CD8-positive, alpha-beta memory T cell (primary cell): ENCODE measurements at places on chromosomes 12 and 14. TPM values are rescaled to one million over a fixed set of nuclear protein-coding genes. Genes with fewer than 3 reads are reported as not detected.

- no peak overlapping the region for H3K27ac ChIP-seq
- H3K36me3 ChIP-seq: peaks cover 61% of the 10 kb centered on the region
- H3K27me3 ChIP-seq: no peaks in the 10 kb centered on the region
Measured at GRCh38 chr12:67306712-67307111, 37.6 kb downstream of the CAND1 start.

DNA sequence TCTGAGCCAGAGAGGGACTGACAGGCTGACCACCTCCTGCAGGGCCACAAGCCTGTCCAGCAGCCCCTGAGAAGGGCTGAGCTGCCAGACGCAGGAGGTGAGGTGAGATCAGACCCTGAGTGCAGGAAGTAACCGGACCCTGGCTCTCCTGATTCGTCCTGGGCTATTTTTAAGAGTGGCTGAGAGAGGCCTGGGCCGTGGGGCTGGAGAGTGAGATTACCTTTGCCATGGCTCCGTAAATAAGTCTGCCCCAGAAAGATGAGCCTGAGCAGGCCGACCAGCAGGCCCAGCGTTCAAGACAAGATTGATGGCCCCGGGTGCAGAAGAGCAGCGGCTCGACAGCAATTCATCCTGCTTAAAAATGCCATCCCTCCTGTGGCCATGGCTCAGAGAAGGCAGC is 54.2 kb downstream of the SPTB start:
- no peak overlapping the region for H3K27ac ChIP-seq
- H3K4me1 ChIP-seq: peaks cover 7% of the 10 kb centered on the region
- DNase-seq: no peak
- no peak overlapping the region for H3K4me3 ChIP-seq

DNA sequence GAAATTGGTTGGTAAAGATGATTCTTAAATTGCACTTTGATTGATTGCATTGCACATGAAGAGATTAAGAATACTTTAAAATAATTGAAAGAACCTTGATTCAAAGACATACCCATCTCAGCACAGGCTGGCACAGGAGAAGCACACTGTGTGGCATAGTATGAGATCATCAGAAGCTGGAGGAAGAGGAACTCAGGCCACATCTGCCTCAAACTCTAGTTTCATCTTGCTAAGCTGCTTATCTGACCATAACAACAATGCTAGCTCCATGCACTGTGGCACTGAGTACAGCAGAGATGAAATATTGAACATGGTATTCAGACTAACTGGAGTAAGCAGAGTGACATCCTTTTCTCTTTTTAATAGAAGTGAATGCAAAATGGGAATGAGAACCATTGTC is 99.1 kb downstream of the TBC1D30 start:
- H3K4me1 ChIP-seq: no peaks in the 10 kb centered on the region
- DNase-seq: no peak
- no peaks in the 10 kb centered on the region for H3K27me3 ChIP-seq
- H3K4me3 ChIP-seq: no peak overlapping the region
- H3K36me3 ChIP-seq: no peaks in the 10 kb centered on the region

Gene ACOT6
- not detected for total RNA-seq

DNA sequence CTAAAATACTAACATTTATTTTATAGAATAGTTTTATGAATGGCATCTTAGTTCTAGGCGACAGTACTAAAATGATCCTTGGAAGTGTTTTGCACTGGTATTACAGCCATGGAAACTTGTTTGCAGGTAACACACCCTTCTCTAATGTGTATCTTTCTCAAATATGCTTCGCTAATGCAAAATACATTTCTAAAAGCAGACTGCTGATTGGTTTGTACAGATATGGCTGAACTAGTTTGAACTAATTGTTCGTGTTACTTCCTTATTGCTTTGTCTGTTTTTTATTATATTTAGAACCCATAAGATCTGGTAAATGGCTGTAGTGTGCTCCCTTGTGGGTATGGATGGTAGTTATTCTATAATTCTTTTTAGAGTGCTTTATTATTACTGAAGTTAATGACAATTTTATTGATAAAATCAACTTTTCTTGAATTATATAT is 53.0 kb downstream of the ATF7IP start:
- H3K27ac ChIP-seq: no peak overlapping the region
- H3K36me3 ChIP-seq: peaks cover 4% of the 10 kb centered on the region
- H3K4me3 ChIP-seq: peak overlapping the region; percentile 25
- H3K4me1 ChIP-seq: peaks cover 57% of the 10 kb centered on the region
